ENCODE measurements at places on chromosomes 5 and 9.
A peak's percentile ranks its signal among the peaks of the same experiment; 100 is the strongest.

DNA sequence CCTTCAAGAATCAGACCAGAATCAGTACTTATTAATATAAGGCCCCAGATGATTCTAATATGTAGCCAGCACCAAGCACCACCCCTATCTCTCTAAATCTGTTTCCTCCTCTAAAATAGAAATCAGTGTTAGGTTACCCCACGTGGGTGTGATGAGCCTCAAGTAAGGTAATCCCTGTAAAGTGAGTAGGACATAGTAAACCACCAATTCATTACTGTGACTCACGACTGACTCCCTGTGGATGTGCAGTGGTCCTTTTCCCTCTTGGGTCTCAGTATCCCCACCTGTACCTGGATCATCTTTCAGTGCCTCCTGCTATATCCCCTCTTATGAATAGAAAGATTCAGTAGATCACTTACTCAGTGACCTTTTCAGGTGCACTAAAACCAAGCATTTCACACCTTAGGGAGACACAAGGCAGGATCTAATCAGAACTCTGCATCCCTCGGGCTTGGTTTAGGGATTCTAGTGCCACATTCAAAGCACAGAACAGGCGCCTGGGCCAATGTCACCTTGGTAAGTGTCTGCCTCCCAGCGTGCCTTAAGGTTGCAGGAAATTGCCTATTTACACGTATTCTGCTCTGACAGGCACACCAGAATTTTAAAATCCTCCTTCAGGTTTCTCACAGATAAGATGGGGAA, 12.2 kb upstream of the ALDH1B1 start:
- peak; percentile 5 for DNase-seq

DNA sequence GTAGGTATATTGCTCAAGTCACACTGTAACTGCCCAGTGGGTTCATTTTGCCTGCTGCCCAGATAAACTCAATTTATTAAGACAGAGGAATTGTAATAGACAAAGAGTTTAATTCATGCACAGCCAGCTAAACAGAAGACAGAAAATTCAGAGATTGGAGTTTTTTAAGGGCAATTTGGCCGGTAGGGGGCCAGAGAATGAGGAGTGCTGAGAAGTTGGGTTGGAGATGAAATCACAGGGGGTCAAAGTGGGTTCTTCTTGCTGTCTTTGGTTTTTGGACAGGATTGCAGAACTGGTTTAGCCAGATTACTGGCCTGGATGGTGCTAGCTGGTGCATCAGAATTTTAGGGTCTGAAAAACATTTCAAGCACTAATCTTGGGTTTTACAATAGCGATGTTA, 20.7 kb upstream of the IL33 start:
- DNase-seq: no peak

GRCh38 chr9:34992376-34992951, 2.9 kb downstream of the DNAJB5 start:
- peak; percentile 92 for DNase-seq

DNA sequence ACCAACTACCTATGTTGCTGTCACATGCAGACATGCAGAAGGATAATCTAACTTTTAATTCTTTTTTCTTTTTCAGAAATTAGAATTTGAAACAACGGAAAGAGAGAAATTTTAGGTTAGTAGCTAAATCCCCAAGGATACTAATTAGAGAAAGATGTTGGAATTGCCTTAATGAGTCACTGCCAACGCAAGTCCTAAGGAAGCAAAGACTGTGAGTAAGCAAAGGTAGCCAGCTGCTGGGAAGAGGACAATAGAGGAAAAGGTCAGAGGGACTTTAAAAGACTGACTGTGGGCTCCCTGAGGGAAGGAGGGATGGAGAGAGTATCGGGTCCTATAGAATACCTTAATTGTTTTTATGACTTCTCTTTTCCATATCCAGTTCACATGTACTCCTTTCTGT, 461.9 kb upstream of the PAPPA start:
- peak; percentile 55 for DNase-seq

DNA sequence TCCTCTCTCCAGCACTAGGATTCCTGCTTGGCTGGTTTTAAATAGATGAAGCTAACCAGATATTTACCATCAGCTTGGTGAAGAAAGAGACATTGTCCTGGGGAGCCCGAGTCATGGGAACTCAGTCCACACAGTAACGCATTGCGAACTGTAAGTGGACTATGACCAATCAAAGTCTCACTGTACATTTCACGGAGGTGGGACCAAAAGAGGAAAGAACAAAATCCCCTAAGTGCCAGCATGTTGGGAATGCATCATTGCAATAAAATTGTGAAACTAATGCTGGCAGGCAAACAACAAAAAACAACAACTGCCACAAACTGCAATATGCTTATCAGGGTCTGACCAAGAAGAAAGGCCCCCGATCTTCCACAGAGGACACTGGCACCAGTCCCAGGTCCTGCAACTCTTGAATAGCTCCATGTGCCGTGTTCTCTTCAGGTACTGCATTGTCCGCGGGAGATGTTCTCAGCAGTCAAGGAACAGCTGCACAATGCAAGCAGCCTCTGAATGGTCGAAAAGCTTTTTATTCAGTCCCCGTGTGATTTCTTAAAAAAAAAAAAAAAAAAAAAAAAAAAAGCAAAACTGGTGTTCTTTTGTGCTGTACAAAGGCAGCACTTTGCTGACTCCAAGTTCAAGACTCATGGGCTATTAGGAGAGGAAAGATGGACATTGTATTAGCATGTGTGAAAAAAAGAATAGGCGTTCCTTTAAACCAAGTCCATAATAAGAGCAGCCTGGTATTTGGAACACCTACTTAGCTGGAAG, 38.1 kb downstream of the SEMA6A start:
- no peak for DNase-seq

GRCh38 chr5:53991942-53992341, 318.4 kb downstream of the ARL15 start:
- DNase-seq: no peak

DNA sequence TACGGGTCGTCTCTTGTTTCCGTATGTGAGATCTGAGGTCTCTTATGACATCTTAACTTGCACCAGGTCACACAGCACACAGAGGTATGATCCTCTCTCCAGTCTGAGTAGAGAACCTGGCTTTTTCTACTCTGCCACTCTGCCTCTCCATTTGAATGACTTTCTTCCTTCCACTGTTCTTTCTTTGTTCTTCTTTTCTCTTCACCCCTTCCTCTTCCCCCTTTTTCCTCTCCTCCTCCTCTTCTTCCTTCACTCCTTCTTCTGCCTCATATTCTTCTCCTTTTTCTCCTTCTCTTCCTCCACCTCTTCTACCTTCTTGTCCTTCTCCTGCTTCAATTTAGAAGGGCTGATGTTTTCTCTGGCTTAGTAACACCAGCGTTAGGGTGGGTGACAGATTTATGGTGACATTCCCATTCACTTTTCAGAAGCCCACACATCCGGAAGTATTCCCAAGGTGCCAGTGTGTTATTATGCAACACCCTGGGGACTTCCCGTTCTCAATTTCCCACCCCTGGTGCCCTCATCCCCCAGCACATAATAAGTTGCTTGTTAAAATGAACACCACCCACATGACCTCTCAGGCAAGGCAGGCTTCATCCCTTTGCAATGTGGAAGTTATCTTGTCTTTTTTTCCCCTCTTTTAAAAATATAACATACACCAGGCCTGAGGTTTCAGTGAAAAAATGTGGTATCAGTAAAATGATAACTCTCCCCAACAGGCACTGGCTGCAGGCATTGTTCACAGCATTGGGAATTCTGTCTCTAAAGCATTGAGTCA, 122.0 kb downstream of the PAPPA start:
- DNase-seq: peak; percentile 50

- peak; percentile 80 for DNase-seq
Measured at GRCh38 chr9:129482521-129483414, 138.1 kb downstream of the C9orf50 start.

- peak; percentile 28 for DNase-seq
Measured at GRCh38 chr9:26228273-26228672, 550.0 kb upstream of the TUSC1 start.

GRCh38 chr5:175060257-175060656, 335.9 kb downstream of the MSX2 start:
- no peak for DNase-seq

GRCh38 chr9:118121361-118121760, 417.2 kb downstream of the TLR4 start:
- DNase-seq: peak; percentile 70

- DNase-seq: no peak
Measured at GRCh38 chr9:93573516-93573828, 2.9 kb upstream of the PHF2 start.

- DNase-seq: no peak
Measured at GRCh38 chr5:24208686-24209106, 436.1 kb downstream of the CDH10 start.

- no peak for DNase-seq
Measured at GRCh38 chr5:35671541-35672295, 54.1 kb downstream of the SPEF2 start.

GRCh38 chr9:101925498-101925897, 187.1 kb upstream of the GRIN3A start:
- DNase-seq: no peak

GRCh38 chr9:26157411-26157810, 479.2 kb upstream of the TUSC1 start:
- DNase-seq: peak; percentile 55

GRCh38 chr5:83946516-83946915, 225.9 kb upstream of the HAPLN1 start:
- DNase-seq: no peak

- peak; percentile 6 for DNase-seq
Measured at GRCh38 chr5:82160948-82161347, 117.2 kb downstream of the RPS23 start.

GRCh38 chr5:130213607-130214006, 309.3 kb downstream of the CHSY3 start:
- no peak for DNase-seq

- DNase-seq: no peak
Measured at GRCh38 chr9:93899609-93900435, 55.3 kb downstream of the BARX1 start.

DNA sequence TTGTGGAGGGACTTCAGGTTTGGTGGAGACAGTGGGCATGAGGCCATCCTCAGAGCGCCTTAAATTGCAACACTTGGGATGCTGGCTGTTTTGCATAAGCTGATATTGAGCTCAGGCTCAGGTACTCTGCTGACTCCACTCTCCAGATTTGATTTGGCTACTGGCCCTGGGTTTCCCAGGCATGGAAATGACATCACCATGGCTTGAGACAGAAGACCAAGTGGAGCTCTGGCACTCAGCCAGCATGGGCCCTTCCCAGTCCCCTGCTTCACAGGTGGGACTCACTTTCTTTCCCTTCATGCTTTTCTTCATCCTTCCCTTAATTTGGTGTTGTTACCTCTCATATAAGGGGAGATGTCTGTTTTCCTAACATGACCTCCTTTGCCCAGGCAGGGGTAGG, 72.0 kb upstream of the IL12B start:
- peak; percentile 33 for DNase-seq

DNA sequence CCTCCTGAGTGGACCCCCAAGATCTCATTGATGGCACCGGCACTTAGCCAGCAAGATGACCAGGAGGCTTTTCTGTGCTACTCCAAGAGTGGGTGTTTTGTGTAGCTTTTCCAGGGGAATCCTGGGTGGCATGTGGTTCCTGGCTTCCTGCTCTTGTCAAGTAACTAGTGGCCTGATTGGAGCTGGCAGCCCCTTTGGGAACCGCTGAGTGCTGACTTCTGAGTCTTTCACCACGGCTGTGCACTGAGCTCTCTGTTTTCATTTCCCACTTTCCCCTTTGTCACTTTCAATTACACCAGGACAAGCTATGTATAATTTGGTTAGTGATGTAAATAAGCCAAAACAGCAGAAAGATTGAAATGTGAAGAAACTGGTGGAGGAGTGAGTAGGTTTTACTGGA, 255.4 kb downstream of the GOLPH3 start:
- no peak for DNase-seq

DNA sequence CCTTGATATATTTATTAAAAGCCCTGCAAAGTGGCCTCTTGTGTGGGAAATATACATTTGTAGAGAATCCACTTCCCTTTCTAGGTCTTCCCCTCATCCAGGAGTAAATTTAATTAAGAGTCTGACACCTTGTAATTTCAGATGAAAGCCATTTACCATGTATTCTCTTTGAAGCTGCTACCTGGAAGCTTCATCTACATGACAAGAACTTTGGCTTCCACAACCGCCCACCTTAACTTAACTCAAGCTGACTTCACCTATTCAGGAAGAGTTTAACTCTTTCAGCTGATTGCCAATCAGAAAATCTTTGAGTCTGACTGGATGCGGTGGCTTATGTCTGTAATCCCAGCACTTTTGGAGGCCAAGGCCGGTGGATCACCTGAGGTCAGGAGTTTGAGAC, 899.9 kb downstream of the TAF11L14 start:
- DNase-seq: no peak

DNA sequence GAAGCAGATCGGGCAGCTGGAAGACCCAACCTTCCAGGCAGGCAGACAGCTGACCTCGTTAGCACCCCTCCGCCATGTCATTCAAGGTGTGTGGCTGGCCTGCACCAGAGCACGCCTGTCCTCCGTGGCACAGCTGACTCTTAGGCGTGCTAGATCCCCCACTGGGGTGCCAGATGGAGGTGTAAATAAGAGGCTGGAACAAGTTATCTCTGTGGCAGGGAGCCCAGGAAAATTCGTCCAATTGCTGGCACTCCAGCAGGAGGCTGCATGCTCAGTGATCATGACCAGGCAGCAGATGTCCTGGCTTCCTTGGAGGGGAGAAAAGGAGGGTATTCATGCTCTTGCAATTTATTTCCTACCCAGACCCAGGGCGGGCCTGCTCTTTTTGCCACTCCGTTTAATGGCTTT, 7.8 kb upstream of the ALDOB start:
- no peak for DNase-seq

DNA sequence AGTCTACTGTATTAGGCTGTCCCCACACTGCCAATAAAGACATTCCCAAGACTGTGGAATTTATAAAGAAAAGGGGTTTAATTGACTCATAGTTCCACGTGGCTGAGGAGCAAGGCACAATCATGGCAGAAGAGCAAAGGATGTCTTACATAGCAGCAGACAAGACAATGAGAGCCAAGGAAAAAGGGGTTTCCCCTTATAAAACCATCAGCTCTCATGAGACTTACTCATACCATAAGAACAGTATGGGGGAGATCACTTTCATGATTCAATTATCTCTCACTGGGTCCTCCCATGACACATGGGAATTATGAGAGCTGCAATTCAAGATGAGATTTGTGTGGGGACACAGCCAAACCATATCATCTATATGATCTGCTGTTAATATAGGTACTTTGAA, 14.8 kb upstream of the FSTL4 start:
- DNase-seq: no peak

- no peak for DNase-seq
Measured at GRCh38 chr5:135212361-135213026, 178.5 kb upstream of the PITX1 start.

DNA sequence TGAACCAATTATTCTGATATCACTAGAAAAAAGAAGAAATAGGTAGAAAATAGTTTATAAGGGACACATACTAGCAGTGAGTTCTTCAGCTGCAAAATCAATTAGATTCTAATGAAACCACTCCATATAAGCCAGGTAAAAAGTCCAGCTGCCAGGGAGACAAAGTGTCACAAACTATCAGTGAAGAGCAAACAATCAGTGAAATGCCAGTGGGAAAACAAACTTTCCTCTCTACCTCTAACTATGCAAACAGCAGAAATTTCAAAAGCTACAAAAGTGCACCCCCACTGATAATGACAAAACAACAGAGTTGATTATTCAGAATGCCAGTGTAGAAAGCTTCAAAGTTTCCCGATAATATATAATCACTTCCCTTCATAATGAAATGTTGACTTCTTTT, 637.2 kb upstream of the ITGA1 start:
- no peak for DNase-seq

- no peak for DNase-seq
Measured at GRCh38 chr9:71760901-71761300, 7.4 kb downstream of the CEMIP2 start.

GRCh38 chr9:92035687-92036410, 79.4 kb downstream of the SPTLC1 start:
- DNase-seq: no peak

Data from RCC 7860 (cell line).